Germinal center (tissue), 1 donor: ENCODE measurements at places on chromosomes 1 and 21.
A peak's percentile ranks its signal among the peaks of the same experiment; 100 is the strongest.

DNA sequence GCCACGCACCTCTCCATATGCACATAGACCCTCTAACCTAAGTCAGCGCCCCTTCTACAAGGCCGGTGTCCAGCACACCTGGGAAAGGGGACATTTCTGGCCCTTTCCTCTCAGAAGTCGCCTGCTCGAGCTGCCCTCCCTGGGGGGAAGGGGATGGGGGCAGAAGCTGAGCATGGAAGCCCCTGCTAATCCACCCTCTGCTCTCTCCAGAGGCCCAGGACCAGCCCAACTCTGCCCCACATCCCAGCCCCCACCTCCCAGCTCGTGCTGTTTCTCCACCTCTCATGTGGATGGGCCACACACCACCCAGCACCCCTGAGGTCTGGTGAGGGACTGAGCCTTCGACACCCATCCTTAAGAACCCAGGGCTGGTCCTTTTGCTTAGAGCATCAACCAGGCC, 14.8 kb downstream of the TNFRSF1B start:
- no peak for DNase-seq

DNA sequence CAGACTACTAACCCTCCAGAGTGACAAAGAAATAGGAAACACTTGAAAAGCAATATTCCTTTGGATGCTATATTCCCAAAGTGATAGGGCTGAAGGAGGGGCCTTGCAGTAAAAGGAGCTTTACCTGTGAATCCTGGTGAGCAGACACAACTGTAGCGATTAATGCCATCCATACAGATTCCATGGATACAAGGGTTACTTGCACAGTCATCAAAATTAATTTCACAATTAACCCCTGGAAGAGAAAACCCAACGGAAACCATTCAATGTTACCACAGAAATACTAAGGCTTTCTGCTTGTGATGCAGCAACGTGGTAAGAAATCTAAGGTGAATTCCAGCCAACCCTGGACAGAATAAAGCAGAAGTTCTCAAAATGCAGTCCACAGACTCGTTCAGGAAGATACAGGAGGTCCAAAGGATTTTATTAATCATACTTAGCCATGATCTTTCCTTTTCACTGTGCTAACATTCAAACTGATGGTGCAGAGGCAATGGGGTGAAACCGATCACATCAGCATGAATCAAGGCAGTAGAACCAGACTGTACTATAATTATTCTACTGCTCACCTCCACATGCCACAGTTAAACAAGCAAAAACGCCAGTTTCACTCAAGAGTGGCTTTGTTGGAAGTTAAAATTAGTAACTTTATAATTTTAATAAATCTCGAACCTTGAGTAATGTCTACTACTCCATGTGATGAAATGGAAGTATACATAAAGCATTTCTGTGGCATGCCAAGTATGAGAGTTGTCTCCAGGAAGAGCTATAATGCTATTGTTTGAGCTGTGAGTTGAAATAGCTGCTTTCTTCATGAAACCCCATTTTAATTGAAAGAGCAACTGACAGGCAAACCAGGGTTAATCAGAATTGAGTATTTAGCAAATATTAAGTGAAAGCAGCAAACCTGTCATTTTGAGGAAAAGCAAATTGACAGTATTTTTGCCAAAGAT, 63.2 kb upstream of the ADAM30 start:
- DNase-seq = no peak

DNA sequence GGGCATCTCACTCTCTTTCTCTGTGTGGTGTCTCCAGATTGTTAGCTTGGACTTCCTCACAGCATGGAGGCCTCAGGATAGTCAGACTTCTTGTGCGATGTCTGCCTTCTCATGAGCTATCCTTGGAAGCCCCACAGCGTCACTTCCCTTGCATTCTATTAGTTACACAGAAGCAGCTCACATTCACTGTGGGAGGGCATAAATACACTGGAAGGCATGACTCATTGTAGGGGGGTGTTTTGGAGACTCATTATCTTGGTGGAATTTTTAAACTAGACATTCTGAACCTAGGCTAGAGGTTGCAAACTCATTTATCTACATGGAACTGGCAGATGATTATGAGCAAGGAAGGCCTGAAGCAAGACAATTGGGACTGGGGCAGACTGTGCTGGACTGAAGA, 21.4 kb upstream of the FASLG start:
- DNase-seq = no peak

DNA sequence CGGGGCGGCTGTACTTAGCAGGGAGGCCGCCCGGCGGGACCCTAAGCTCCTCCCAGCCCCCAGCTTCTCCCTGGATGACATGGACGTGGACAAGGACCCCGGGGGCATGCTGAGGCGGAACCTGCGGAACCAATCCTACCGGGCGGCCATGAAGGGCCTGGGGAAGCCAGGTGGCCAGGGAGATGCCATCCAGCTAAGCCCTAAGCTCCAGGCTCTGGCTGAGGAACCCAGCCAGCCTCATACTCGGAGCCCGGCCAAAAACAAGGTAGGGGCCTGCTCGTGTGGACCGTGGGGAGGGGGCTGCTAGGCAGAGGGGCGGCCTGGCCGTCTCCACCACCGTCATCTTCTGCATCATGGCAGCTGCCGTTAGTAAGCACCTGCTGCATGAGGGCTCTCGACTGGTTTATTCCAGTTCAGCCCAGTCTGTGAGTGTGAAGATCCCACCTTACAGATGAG, 9.0 kb downstream of the ARHGEF16 start:
- DNase-seq = no peak

DNA sequence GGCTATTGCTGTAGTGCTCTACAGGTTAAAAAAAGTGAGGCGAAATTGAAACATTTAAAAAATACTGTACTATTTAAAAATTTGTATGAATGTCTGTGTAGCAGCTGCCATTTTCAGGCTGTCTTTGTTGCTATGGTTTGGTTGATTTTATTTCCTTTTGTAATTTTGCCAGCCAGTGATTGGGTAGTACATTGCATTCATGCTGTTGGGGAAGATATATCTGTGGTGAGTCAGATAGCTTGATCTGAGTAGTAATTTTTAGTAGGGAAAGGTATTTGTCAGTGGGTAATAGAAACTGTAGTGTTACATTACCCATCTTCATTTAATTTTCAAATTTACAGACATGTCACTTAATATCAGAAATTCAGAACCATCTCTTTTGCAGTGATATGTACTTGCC, 15.0 kb downstream of the NFIA start:
- no peak for DNase-seq

DNA sequence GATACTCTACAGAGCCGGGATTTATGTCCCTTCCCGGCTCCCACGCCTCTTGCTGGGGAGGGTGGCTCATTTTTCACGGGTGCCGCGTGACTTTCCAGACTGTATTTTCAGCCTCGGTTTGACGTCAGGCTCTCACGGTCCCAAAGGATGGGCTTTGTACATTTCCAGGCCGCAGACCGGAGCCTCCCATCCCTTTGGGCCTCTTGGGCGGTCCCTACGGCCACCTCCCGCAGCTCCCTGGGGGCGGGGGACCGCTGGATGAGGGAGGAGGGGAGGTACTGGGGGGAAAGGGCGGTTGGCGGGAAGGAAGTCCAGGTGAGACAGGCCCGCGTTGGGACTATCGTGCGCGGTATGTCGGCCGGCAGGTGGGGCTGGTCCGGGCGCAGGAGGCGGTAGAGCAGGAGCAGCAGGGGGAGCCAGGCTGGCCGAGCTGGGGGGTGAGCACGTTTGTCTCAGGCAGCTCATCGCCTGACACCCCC, 17.9 kb downstream of the UBL4B start:
- peak; percentile 24 for DNase-seq

- no peak for DNase-seq
These were observed 35.6 kb downstream of the CAMTA1 start for GRCh38 chr1:6820899-6821298.

DNA sequence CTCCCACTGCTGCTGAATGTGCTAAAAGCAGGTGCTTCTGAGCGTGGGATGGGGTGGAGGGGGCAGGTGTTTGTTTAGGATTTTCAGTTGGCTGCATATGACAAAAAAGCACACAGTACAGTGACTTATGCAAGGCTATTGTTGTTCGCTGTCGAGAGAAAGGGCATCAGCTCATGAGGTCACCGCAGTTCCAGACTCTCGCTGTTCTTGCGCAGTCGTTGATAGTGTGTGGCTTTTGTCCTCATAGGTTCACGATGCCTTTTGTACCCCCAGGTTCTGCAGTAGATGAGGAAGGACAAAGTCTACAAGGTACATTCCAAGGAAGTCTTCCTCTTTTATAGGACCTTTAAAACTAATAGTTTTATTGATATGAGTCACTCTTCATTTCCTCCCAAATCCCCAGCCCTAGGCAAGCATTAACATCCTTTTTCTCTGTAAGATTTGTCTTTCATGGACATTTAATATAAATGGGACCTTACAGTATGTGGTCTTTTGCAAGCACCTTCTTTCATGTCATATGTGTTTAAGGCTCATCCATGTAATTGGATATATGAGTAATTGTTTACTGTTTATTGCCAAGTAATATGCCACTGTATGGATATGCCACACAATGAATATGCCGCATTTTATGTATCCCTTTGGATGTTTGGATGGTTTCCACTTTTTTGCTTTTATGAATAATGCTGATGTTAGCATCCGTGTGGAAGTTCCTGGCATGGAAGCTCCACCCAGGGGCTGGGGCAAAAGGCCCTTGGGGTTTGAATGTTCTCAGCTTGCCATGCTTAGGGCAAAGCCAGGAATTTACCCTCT, 14.5 kb upstream of the NLRP3 start:
- no peak for DNase-seq

- DNase-seq = no peak
These were observed 269.7 kb downstream of the LMO4 start for GRCh38 chr1:87598429-87598828.

GRCh38 chr1:211895126-211895759, 64.7 kb upstream of the LPGAT1 start:
- no peak for DNase-seq

GRCh38 chr1:16605532-16606505, 7.5 kb downstream of the NBPF1 start:
- no peak for DNase-seq

DNA sequence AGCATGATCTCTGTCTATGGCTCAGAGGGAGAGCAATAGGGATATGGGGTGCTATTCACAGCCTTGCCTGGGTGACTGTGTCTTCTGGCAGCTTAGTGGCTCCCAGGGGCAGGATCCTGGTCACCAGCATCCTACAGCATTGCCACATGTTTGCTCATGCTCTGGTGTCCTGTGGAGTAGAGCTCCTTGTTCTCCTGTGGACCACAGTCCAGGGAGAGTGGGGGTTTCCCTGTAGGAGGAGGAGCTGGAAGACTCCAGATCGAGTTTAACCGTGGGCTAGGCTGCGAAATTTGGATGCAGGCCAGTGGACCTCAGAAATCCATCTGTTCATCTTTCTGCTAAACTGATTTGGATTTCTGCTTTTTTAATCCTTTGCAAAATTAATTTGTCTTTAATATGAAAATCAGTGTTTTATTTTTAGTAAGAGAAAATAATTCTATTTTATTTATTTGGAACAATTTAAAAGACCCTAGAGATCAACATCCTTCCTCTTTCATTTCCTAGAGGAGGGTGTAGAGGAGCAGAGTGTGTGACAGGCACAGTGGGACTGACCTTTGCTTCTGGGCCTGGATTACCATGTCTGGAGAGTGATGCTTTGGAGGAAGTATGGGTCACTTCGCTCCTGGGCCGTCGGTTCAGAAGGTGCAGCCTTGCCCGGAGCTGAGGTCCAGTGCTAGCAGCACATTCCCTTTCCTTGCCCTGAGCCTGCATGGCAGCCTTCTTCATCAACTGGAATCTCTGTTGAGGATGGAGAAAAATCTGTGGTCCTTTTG, 17.4 kb downstream of the ADARB1 start:
- DNase-seq = no peak

- no peak for DNase-seq
These were observed 42.5 kb downstream of the MAB21L3 start for GRCh38 chr1:116153692-116154031.

DNA sequence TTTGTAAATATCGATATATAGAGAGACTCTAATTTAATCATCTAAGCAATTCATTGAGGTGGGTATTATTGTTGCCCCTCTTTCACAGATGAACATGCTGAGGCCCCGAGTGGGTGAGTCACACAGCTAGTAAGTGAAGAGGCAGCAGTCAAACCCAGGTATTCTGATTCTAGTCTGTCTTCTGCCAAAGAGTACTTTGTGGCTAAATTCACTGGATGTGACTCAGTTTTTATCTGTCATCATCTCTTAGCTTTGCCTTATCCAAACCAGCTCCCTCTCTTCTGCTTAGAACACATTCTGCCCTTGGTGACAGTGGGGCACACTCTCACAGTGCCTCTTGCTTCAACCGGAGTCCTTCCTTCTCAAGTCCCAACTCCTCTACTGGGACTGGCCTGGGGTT, 11.5 kb downstream of the FCRL5 start:
- DNase-seq = no peak

- DNase-seq = no peak
These were observed 7.9 kb downstream of the RD3 start for GRCh38 chr1:211483896-211484612.

DNA sequence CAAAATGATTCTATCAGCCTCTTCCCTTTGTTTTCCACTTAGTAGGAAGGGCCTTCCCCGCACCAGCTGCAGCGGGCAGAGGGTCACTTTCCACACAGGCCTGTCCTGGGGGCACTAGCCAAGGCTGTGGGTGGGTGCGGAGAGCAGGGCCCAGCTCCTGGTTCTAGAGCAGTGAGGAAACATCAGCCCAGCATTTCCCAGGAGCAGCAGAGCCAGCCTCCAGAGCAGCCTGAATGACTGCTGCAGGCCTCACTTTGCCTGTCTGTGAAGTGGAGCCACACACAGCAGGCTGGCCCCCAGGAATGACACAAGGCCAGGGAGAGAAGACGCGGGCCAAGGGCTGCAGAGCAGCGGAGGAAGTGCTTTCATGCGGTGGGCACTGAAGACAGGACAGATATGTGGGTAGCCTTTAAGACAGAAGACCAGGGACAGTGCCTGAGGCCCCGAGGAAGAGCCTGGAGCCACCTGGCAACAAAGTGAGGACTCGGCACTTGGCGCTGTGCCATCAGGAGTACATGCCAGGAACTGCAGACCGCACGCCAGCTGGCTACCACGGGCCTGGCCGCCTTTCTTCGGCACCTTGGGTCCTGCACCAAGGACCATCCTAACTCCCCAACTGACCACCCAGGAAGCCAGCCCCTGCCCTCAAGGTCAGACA, 42.0 kb downstream of the ACOT7 start:
- no peak for DNase-seq

DNA sequence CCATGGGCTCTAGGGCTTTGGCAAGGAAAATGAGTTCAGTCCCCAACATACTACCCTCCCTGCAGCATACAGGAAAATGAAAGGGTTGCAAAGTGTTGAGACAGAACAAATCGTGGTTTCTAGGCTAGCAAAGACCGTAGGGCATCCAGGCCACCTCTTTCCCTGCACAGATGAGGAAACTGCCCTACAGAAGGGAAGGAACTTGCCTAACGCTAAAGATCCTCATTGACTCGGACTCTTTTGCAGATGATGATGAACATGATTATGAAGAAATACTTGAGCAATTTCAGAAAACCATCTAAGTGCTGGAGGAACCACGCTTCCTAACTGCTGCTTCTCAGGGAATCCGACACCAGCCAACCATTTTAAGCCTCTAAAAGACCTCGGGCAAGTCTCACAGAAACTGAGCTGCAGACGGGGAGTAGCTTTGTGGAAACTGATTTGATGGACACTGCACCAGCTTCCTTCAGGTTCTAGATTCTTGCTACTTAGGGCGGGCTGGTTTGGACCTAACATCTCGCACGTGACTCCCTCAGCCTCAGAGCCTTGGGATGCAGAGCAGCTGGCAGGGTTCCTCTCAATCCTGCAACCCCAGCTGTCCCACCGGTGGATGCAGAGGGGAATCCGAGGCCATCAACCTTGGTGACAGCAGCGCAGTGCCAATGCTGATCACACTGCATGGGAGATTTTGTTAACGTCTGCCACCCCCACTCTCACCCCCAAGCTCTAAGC, 13.4 kb downstream of the THEMIS2 start:
- DNase-seq = no peak
